ENCODE measurements at places on chromosomes 2 and 18.

- DNase-seq: no peak
Observed at GRCh38 chr2:3565117-3565516, 7.0 kb upstream of the RNASEH1 start.

- no peak for DNase-seq
Observed at GRCh38 chr2:65381607-65382051, 50.8 kb downstream of the SPRED2 start.

GRCh38 chr2:82256288-82256687, 1951.7 kb upstream of the LRRTM1 start:
- DNase-seq: no peak

GRCh38 chr2:63698786-63699548, 110.2 kb downstream of the MDH1 start:
- DNase-seq: no peak

GRCh38 chr18:79772108-79772864, 25.5 kb upstream of the KCNG2 start:
- DNase-seq: no peak

DNA sequence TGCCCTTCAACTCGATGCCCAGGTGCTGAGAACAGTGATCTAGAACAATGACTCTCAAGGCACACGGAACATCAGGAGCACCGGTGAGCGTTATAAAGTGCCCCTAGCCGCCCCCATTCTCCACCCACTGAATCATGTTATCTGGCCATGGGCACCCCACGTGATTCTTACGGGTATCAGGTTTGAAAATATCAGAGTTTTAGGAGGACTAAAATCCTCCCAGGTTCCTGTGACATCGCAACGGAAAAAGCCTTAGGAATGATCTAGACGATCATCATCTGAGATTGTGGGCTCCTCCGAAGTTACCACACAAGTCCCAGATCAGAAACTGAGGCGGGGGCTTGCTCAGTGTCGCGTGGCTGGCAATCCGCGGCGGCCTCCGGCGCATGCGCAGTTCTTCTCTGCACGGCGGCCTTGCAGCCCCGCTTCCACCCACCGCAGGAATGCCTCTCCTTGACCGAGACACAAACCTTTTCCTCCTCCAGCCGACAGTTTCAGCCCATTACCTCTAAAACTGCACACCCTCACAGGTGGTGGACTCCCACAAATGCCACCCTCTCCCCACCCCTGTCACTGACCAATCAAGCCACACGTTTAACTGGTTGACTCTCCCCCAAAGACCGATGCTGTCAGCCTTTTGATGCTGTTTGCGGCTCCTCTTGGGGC, 5.8 kb upstream of the MRPL33 start:
- DNase-seq: peak; percentile 23

DNA sequence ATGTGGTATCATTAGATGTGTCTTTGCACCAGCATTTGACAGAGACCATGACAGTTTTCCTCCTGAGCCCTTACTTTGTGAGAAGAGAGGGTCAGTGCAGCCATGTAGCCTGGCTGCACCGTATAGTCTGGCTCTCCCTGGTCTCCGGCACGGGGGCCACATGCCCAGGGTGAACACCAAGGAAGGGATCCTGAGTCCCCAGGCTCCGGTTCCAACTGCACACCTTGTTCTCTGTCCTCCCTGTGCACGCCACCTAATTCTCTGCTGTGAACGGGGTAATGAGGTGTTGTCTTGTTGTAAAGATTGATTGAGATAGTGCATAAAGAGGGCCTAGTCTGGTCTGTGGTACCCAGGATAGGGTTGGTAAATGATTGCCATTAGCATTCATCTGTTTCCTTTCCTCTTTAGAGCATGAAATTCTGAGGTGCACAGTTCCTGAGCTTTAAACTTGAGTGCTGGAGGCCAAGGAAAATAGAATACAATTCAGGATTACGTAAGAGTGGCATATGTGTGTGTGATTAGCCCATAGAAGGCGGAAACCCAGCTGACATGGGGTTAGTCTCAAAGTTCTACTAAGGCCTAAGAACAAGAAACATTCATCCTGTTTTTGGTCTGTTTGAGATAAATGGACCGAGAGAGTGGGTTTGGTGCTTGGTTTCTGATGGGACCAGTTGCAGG, 55.5 kb downstream of the NCK2 start:
- no peak for DNase-seq

DNA sequence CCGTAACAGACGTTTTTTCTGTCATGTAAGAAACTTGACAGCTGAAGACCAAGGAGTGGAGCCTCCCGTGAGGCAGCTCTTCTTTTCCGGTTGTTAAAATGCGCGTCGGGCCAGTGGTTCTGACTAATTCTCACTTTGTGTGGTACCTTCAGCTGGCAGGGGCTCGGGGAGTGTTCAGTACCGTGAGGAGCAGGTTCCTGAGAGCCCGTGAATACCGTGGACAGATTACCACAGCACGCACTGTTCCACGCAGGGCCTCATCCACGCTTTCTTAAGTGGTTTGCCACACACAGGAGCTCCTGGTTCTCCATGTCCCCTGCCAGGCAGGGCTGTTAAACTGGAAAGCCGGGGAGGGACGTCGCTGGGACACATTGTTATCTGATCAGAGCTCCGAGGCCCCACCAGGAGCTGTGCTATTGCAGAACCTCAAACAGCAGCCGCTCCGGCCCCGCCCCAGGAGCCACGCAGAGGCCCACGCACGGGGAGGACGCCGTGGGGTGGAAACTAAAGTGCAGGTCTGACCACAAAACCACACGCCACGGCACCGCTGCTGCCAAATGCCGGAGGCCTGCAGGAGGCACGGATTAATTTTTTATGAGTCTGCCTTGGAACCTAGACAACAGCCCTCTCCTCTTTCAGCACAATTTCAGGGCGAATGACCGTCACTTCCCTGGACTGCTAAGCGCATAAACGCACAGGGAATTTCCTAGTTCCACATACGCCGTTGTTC, 43.3 kb downstream of the NFATC1 start:
- DNase-seq: peak; percentile 15

DNA sequence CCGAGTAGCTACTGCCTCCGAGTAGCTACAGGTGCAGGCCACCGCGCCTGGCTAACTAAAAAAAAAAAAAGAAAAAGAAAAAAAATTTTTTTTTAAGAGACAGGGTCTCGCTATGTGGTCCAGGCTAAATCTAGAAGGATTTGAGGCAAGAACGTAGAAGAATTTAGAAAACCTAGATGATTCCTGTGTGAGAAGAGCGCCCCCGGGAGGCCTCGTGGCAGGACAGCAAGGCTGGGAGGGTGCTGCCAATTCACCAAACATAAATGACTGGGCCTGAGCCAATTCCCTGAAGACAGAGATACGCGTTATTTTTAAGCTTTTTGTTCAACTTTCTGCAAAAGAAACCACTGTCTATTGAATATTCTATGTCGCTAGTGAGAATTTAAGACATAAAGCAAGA, 90.1 kb upstream of the TGFA start:
- peak; percentile 13 for DNase-seq

DNA sequence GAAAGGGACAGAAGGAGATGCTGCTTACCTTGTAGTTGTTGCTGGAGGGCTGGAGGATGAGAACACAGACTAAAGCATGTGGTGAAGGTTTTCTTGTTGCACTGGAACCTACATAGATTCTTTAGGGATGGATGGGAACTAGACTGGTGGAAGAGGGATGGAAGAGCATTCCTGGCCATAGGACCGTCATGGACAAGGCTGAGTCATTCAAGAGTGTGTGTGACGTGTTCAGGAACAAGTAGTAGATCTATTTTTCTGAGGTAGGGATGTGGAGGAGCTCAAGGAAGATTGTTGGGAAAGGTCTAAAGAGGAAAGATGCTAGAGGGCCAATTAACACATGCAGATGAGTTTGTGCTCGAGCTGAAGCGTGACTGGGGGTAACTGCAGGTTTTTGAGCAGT, 6.6 kb downstream of the STAT4 start:
- DNase-seq: no peak

DNA sequence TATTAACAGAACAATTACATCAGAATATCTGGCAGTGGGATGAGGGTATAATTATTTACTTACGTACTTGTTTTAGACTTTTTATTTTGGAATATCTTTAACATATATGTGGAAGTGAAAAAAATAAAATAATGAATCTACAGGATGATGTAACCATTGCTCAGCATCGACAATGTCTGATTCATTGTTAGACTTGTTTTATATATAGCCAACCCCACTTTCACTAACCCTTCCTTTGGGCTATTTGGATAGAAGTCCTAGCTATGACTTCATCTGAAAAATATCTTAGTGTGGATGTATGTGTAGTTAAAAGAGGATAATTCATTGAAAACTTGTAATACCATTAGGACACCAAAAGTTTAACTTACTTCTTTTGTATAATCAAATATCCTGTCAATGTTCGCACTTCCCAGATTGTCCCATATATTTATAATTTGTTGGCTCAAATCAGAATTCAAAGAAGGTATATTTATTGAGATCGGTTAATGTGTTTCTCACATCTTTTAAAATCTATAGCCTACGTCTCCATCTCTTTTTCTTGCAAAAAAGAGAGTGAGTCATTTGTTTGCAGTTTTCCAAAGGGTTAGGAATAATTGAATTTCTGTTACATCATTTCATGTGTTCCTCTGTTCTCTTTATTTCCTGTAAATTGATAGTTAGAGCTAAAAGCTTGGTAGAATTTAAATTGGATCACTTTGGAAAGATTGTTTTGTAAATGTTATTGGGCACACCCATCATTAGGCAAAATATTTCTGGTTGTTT, 506.1 kb upstream of the FAM98A start:
- no peak for DNase-seq

DNA sequence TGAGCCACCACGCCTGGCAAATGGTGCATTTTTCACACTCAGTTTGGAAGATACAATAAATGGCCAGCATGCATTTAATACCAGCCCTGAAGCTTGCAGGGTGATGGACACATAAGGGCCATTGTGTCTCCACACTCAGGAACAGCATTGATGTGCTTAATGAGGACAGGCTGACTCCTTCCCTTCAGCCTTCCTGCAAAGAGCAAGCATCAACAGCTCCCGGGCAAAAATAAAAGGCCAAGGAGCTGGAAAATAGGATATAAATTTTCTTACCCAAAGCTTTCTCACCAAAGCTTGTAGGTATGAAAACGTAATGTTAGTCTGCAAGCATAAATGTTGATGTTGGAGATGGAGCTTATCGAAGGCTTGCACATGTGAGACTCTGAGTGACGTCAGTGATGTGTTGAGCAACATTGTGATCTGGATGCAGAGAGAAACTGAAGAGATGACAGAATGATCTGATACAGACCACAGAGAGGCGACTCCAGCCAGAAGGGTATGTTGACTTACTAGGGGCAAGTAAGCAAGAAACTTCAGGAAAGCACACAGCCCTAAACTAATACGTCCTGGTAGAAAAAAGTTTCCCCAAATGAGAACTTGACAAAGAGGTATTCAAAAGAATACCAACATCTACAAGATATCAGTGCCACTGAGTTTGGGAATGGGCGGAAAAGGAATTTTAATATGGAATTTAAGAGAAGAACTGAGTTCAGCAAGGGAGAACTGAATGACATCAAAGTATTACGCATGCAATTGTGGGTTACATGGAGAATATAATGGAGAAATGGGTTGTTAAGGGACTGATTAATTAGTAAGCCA, 256.5 kb downstream of the TGIF1 start:
- DNase-seq: no peak

- DNase-seq: no peak
Observed at GRCh38 chr2:201433394-201433995, 17.8 kb downstream of the TRAK2 start.

GRCh38 chr2:120703330-120703994, 32.2 kb upstream of the GLI2 start:
- no peak for DNase-seq

DNA sequence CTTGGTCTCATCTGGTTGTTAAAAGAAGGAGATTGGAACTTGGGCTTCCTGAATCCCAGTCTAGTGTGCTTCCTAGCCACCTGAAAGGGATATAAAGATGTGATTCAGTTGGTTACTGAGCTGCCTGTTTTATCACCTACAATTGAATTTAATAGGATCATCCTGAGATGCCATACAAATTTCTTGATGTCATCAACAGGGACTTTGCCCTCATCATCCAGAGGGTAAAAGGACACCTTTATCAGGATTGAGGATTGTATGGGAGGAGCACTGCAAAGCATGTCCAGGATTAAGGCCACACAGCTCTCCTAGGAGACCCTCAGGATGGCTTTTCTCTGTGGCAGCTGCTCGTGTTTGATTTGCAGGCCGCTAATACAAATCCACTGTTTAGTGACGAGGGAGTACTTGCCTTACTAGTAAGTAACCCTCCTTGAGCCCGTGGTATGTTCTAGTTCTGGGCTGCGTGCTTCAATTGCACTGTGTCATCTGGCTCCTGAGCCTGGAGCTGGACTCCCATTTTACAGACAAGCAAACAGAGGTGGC, 28.6 kb downstream of the SH3RF3 start:
- DNase-seq: no peak

GRCh38 chr2:217945530-217945929, 57.3 kb downstream of the TNS1 start:
- no peak for DNase-seq

GRCh38 chr2:64439194-64439593, 14.8 kb upstream of the LGALSL start:
- no peak for DNase-seq

DNA sequence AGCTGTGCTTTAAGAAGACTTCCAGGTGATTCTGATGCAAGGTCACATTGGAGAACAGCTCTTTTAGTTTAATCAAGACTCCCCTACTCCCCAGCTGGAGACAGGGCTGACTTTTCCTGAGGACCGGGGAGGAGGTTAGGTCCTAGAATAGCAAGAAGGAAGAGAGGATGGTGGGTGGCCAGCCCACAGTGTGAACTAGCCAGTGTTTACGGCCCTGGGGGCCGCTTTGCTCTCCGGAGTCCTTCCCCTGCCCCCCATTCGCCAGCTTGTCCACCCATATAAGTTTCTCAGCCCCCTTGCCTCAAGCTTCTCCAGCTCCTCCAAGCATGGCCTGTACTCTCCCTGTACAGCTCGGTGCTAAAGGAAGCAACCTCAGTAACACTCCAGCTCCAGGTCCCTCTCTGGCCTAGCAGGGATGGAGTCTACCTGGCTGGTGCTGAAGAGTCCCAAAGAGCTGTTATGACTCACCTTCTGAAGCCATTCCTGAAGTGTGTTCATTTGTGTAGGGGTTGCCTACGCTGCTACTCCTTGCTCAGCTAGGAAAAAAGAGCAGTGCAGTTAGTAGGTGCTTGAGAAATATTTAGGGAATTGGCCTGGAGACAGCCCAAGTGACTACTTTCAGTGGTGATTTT, 7.9 kb downstream of the INPP4A start:
- DNase-seq: no peak

DNA sequence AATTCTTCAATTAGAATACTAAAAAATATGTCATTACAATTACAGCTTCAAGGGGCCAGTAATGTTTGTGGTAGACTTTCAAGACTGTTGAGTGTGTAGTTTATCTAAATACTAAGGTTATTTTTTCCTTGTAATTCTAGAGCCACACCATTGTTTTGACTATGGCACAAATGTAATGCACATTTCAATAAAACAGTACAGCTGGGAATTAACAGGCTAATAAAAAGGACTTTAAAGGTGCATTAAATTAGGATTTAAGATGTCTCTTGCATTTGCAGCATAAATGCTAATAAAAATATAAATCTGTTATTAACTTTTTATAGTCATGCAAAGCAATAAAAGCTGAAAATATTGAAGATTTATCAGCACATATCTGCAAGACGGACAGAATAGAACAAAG, 344.8 kb downstream of the ERBB4 start:
- DNase-seq: no peak

All from activated CD4-positive, alpha-beta T cell treated with anti-CD3 and anti-CD28 coated beads for 24 hours (primary cell).